Mucosa of gallbladder (tissue), 1 donor: ENCODE measurements at places on chromosomes 2 and 18.

DNA sequence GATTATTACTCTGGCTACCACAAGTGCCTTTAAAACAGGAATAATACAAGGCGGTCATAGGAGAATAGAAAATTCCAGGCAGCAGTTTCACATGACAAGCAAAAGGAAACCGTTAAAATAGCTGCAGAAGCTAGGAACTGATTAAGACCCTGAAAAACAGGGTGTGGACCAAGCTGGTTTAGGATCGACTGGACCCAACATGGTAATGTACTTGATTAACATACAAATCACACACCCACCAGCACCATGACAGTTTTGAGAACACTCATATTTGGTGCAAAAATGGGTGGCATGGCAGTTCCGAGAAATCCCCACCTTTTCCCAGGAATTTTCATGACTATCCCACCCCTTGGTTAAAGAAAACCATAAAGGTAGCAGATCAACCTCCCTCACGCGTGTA lies 51.9 kb upstream of the TMEM163 start:
- DNase-seq, result no peak

DNA sequence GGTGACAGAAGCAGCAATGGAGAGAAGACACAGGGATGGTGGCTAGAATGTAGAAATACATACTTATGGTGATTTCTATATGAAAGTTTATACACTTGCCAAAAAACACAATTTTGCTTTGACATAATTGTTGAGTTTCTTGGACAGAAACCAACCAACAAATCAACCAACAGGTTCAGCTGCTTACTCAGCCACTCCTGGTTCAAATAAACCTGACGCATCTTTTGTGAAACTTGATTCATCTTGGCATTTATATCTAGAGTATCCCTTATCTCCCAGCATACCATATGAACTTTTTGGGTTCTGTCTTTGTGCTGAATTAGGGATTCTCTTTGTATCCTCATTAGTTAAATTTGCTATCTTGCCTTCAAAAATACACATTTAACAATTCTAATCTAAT lies 54.1 kb upstream of the ERBB4 start:
- no peak for DNase-seq

- no peak for DNase-seq
Measured at GRCh38 chr18:45588376-45589355, 26.6 kb upstream of the SLC14A2 start.

- DNase-seq, result peak; percentile 76
Measured at GRCh38 chr2:4445821-4446220, 742.4 kb downstream of the DCDC2C start.

- DNase-seq, result no peak
Measured at GRCh38 chr18:50666536-50666935, 106.6 kb downstream of the MAPK4 start.

GRCh38 chr18:31976242-31976641 lies 33.3 kb upstream of the TRAPPC8 start:
- no peak for DNase-seq
